ENCODE measurements at places on chromosomes 7 and 10. TPM values are rescaled to one million over a fixed set of nuclear protein-coding genes. Genes with fewer than 3 reads are reported as not detected.

Gene ATRNL1
- total RNA-seq = not detected

- no peak overlapping the region for H3K4me3 ChIP-seq
- no peaks in the 10 kb centered on the region for H3K36me3 ChIP-seq
- no peaks in the 10 kb centered on the region for H3K4me1 ChIP-seq
Measured at GRCh38 chr7:118793582-118793981, 569.1 kb downstream of the ANKRD7 start.

Gene C7orf57
- 0.66 TPM for total RNA-seq

Gene PROSER2
- total RNA-seq = 2.4 TPM

DNA sequence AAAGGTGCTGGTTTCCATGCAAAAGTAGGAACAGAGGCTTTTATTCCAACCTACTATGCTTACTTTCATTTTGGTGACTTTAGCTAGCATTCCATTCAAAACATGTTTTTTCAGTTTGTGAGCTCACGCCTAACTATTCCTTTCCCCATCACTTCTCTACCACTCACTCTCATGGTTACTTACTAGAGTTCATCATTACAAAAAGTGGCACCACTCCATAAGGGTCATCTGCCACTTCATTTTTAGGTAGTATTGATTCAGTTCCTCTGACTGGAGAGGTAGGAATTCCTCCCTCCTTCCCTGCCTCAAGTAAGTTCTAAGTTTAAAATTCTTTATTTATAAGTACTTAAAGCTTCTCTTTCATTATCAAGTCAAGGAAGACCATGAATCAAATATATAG lies 543.1 kb downstream of the HTR7 start:
- no peaks in the 10 kb centered on the region for H3K27me3 ChIP-seq
- H3K4me1 ChIP-seq = no peaks in the 10 kb centered on the region
- DNase-seq = no peak
- no peak overlapping the region for H3K27ac ChIP-seq

Gene PNLIPRP3
- total RNA-seq = not detected

DNA sequence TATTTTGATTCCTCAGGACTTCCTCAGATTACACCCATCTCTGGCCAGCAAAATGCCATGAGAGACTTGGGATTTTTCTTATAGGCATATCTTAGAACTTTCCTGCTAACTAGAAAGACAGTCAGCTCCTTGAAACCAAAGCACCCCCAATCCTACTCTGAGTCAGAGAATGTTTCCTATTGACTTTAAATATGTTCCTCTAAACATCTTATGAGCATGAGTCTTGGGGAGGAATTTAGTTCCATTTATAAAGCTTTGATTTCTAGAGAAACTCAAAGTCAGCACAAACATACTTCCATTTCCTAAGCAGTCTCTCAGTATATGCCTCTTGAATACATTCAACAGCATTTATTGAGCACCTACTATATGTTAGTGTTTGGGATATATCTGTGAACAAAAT lies 128.5 kb downstream of the INHBA start:
- H3K36me3 ChIP-seq = no peaks in the 10 kb centered on the region
- no peak overlapping the region for H3K27ac ChIP-seq
- H3K27me3 ChIP-seq = no peaks in the 10 kb centered on the region

Gene DNAH11
- not detected for total RNA-seq

DNA sequence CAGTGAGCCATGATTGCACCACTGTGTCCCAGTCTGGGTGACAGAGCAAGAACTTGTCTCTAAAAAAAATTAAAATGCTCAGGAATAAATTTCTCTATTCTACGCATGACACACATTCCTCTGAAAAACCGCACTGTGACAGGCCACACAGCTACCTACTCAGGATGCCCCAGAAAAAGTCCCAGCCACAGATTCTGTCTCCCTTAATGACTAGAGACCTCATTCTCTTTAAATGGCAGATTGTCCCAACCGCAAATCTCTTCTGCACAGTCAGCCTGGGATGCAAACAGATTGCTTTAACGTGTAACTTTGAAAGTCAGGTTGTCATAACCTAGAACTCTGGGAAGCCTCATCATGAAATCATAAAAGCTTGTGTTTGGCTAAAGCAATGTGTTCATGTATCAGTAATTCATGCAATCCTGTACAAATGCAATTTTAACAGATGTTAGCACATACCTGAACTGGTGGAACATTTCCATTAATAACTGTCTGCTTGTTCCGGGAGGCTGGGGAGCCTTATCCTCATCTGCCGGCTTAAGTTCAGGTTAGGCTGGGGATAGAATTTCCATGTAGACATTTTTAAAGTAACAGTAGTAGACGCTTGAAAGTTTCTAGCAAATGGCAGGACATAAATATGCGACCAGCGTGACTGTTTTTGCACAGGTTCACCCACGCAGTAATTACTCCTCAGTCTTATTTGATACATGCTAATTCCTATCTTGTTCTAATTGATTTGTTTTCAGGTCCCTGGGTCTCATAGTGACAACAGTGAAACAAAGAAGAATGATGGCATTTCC lies 26.2 kb upstream of the MSRB2 start:
- no peak for DNase-seq
- H3K27ac ChIP-seq = no peak overlapping the region
- no peaks in the 10 kb centered on the region for H3K27me3 ChIP-seq
- H3K4me3 ChIP-seq = no peak overlapping the region
- no peaks in the 10 kb centered on the region for H3K36me3 ChIP-seq
- H3K4me1 ChIP-seq = no peaks in the 10 kb centered on the region

DNA sequence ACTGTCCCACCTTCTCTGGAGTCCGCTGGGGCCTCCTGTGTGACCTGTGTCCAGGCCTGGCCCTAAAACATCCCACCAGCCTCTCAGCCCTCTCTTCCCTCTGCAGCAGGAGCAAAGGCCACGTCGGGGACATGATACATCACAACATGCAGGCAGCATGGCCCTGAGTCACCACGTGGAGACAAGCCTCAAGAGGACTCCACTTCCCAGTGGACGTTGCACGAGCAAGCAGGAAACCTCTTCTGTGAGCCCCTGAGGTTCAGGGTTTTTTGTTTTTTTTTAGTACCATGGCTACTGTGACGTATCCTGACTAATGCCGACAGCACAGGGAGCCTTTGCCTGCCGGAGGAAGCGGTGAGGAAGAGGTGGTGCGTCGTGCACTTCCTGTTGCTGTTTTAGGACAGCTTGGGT lies 165.9 kb downstream of the DNAJB6 start:
- no peaks in the 10 kb centered on the region for H3K36me3 ChIP-seq
- H3K4me1 ChIP-seq = peaks cover 23% of the 10 kb centered on the region
- H3K27ac ChIP-seq = peak overlapping the region; percentile 39
- DNase-seq = peak; percentile 84

- H3K4me3 ChIP-seq = no peak overlapping the region
- H3K36me3 ChIP-seq = no peaks in the 10 kb centered on the region
- no peak for DNase-seq
- H3K4me1 ChIP-seq = no peaks in the 10 kb centered on the region
Measured at GRCh38 chr7:79713276-79713675, 259.8 kb upstream of the MAGI2 start.

DNA sequence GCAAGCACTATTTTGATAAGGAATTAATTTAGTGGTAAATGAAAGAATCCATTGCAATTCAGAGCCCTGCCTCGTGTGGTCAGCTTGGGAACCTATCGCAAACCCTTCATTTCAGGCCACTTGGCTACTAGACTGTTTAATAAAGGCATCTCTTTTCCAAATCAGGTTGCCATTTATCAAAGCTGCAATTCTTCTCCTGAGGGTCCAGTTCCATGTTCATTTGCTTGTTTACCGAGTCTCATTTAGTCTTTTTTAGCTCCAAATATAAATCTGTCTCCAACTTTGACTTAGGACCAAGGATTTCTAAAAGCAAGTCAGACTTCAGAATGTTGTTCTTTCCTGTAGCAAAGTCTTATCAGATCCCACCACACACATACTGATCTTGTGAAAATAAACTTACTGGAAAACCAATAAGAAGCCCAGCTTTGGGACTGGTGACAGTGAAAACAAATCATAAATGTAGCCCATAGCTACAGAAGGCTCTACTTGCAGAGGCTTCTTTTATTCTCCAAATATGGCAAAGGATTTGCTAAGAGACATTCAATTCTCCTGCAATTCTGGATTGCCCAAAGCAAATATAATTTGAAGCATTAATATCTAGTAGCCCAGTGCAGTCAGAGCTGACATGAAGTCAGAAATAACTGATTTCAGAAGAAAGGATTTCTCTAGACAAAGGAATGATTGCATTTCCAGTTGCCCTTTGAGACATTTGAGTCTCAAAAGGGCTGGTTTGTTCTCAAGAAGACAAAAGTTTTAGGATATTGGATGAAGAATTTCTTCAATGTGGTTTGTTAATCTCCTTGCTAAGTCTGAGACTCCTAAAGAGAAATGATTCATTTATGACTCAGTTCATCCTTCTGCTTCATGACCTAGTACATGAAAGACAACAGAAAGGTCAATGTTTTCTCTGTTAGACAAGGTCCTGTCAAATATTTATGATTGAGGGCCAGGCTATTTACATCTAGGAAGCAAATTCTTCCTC lies 28.0 kb downstream of the PPP1R3C start:
- no peak overlapping the region for H3K4me3 ChIP-seq
- H3K4me1 ChIP-seq = no peaks in the 10 kb centered on the region
- H3K27ac ChIP-seq = no peak overlapping the region
- no peaks in the 10 kb centered on the region for H3K27me3 ChIP-seq
- no peak for DNase-seq
- no peaks in the 10 kb centered on the region for H3K36me3 ChIP-seq

GRCh38 chr10:111113961-111114757 lies 37.3 kb downstream of the ADRA2A start:
- H3K4me1 ChIP-seq = no peaks in the 10 kb centered on the region
- DNase-seq = no peak
- no peaks in the 10 kb centered on the region for H3K36me3 ChIP-seq
- H3K27ac ChIP-seq = no peak overlapping the region
- no peak overlapping the region for H3K4me3 ChIP-seq

Gene OR2A7
- 1.7 TPM for total RNA-seq

GRCh38 chr7:78167860-78168259 lies 369.3 kb downstream of the PHTF2 start:
- no peaks in the 10 kb centered on the region for H3K27me3 ChIP-seq
- no peaks in the 10 kb centered on the region for H3K4me1 ChIP-seq
- H3K36me3 ChIP-seq = no peaks in the 10 kb centered on the region
- no peak overlapping the region for H3K4me3 ChIP-seq
- DNase-seq = no peak
- no peak overlapping the region for H3K27ac ChIP-seq

Gene ANKRD7
- total RNA-seq = 1.8 TPM

- H3K36me3 ChIP-seq = no peaks in the 10 kb centered on the region
- H3K4me1 ChIP-seq = no peaks in the 10 kb centered on the region
- no peak for DNase-seq
- peaks cover 28% of the 10 kb centered on the region for H3K27me3 ChIP-seq
- no peak overlapping the region for H3K27ac ChIP-seq
Measured at GRCh38 chr10:26215935-26216584, 514 bp upstream of the GAD2 start.

- DNase-seq = no peak
- no peak overlapping the region for H3K27ac ChIP-seq
- no peaks in the 10 kb centered on the region for H3K36me3 ChIP-seq
- no peaks in the 10 kb centered on the region for H3K4me1 ChIP-seq
- no peaks in the 10 kb centered on the region for H3K27me3 ChIP-seq
Measured at GRCh38 chr10:19931894-19932590, 115.8 kb downstream of the PLXDC2 start.

DNA sequence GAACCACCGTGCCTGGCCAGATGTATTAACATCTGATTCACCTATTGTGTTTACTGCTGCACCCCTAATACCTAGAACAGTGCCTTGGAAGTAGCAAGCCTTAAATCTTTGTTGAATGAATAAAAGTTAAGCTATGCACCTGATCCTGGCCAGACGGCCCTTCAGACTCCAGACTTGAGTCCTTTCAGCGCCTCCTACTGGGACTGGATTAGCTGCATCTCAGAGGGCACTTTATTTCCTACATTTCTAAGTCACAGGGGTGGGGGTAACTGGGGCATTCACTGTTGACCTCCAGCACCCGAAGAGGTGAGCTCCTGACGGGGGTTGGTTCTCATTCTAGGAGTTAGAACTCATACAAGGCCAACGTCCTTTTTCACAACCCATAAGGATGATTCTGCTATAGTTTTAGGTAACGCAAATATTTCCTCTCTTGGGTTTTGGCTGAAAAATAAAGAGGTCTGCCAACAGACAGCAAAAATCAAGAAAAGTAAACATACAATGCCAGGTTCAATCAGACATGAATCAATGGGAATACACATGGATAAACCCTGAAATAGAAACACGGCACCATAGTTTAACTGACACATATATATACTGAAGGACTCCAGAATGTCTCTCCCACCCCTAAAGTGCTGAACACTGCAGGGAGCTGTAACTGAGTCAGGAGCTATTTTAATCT lies 48.0 kb upstream of the DLG5 start:
- H3K27ac ChIP-seq = no peak overlapping the region
- DNase-seq = no peak
- peaks cover 12% of the 10 kb centered on the region for H3K4me1 ChIP-seq
- no peak overlapping the region for H3K4me3 ChIP-seq
- peaks cover 11% of the 10 kb centered on the region for H3K36me3 ChIP-seq
- no peaks in the 10 kb centered on the region for H3K27me3 ChIP-seq

Data from CD8-positive, alpha-beta memory T cell (primary cell).